ENCODE measurements at places on chromosomes 13 and 19. TPM values are rescaled to one million over a fixed set of nuclear protein-coding genes. Genes with fewer than 3 reads are reported as not detected.
A peak's percentile ranks its signal among the peaks of the same experiment; 100 is the strongest.

GRCh38 chr19:23788411-23788810, 29.7 kb upstream of the ZNF681 start:
- DNase-seq, result no peak

GRCh38 chr13:75480671-75481175, 1.2 kb downstream of the TBC1D4 start:
- no peak for DNase-seq

GRCh38 chr13:75934889-75935288, 298.8 kb downstream of the LMO7 start:
- DNase-seq, result no peak

GRCh38 chr19:771332-771785, 20.4 kb downstream of the MISP start:
- DNase-seq, result no peak

GRCh38 chr19:1261798-1262622, 7.1 kb upstream of the CIRBP start:
- no peak for DNase-seq

DNA sequence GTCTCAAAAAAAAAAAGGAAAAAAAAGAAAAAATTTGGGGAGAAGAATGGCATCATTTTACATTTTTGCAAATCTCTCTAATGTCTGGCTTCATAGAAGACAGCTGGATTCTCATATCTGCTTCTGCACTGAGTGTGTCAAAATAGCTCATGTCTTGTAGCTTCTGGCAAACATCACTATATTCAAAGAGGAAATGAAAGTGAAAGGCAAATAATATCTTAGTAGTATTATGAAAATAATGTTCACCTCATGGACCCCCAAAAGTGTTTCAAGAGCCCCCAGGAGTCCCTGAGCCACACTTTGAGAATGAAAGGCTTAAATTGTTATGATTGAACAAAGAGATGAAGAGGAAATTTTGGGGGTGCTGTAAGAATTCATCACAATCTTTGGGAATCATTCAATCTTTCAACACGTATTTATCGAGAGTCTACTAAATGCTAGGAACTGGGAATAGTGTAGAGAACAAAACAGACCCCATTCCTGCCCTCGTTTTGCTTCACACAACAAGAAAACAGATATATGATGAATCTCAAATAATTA, 1.2 kb upstream of the SLC6A16 start:
- peak; percentile 10 for DNase-seq

DNA sequence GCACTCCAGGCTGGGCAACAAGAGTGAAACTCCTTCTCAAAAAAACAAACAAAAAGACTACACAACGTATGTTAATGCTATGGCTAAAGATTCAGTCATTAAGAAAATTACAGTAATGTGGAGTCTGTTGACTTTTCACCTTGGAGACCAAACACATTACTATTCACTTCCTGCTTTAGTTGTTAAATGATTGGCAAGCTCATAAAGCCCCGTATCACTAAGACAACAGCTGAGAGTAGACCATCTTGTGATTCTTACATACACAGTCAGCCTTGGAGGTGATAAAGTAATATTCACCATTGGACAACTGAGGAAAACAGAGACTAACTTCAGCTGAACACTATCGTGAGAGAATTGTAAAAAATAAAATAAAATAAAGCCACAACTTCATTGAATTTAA, 86.5 kb downstream of the KCTD12 start:
- DNase-seq, result no peak

DNA sequence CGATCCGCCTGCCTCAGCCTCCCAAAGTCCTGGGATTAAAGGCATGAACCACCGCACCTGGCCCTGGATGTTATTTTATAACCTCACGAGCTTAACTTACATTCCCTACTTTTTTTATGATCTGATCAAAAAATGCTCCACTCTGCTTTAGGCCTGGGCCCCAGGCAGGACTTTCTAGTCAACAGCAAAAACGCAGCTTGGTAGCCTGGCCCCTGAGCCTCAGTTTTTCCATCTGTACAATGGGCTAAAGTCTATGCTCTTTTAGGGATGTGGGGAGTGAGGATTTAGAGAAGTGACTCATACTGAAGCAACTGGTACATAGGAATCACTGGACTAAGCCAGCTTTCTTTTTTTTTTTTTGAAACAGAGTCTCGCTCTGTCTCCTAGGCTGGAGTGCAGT, 11.9 kb upstream of the PIK3R2 start:
- DNase-seq, result no peak

DNA sequence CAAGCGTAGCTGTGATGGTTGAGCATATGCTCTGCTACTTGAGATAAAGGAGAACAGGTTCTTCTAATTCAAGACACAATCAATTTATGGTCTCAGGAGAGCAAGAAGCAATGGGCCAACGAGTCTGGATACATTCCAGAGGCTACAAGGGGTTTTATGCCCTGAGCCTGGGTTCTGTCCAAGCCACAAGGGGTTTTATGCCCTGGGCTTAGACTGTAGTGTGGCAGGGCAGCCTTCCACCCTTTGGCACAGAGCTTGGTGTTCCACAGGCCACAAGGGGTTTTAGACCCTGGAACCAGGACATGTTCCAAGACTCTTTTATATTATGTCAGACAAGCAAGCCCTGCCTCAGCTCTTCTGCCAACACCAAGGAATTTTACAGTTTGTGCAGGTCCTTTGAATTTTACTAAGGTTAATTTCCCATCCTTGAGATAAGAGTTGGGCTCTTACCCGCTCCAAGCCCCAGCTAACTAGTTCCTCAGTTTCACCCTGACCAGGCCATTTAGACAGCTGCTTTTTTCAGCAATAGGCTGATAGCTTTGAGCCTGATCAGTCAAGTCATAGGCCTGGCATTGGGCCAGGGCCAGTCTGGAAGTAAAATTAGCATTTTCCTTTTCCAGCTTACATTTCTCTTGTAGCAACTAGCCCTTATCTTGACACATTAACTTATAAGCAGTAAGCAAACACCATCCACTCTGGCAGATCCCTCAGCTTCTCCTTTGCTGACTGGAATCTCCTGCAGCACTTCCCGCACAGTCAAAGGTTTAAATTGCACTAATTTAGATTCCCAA, 95.0 kb downstream of the ZNF737 start:
- DNase-seq, result no peak

DNA sequence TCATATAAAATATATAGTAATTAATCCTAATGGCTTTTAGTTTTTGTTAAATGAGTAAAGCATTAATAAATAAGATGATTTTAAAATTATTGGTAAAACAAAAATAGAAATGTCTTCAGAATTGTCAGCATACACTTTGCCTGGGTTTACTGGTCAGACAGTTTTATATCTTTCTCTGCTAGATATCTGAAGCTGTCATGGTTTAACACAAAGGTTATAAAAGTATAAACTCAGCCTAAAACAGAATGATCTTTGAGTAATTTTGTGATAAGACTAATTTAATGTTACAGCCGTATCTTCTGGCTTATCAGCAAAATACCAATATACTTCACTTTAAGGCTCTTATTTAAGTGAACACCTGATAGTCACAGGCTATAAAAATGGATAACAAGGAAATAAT, 17.8 kb upstream of the NAA16 start:
- DNase-seq, result no peak

GRCh38 chr13:46552303-46552682, 677 bp upstream of the LRCH1 start:
- no peak for DNase-seq

GRCh38 chr19:18780631-18781030, 10.5 kb downstream of the COMP start:
- no peak for DNase-seq

GRCh38 chr13:75704194-75704926, 68.2 kb downstream of the LMO7 start:
- no peak for DNase-seq

RFPL4A gene
- not detected for total RNA-seq

ZNF296 gene
- 0.17 TPM for total RNA-seq

PSG2 gene
- not detected for total RNA-seq

DNA sequence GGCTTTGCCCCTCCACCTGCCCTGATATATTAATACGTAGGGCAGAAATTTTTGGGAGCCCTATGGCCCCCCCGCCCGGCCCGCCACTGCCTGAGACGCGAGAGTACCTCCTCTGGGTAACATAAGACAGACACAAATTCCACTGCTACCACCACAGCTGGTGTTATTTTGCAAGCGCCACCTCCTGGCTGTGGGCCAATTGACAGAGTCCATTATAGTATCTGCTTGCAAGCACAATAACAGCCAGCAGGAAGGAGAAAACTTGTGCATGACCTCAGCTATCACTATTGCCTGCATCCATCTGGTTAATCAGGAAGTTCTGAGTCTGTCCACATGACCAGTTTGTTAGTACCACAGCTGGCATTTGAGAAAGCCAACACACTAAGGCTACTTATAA, 25.3 kb upstream of the OR10H2 start:
- DNase-seq, result peak; percentile 96

- no peak for DNase-seq
Observed at GRCh38 chr13:73618275-73618865, 515.8 kb downstream of the KLF12 start.

IL11 gene
- total RNA-seq, result not detected

- peak; percentile 93 for DNase-seq
Observed at GRCh38 chr13:48580185-48580803, 47.4 kb upstream of the RCBTB2 start.

GRCh38 chr13:95117092-95117491, 184.2 kb downstream of the ABCC4 start:
- DNase-seq, result peak; percentile 34

PEAK3 gene
- total RNA-seq, result 1.0 TPM

FRY gene
- total RNA-seq, result 123 TPM

DNA sequence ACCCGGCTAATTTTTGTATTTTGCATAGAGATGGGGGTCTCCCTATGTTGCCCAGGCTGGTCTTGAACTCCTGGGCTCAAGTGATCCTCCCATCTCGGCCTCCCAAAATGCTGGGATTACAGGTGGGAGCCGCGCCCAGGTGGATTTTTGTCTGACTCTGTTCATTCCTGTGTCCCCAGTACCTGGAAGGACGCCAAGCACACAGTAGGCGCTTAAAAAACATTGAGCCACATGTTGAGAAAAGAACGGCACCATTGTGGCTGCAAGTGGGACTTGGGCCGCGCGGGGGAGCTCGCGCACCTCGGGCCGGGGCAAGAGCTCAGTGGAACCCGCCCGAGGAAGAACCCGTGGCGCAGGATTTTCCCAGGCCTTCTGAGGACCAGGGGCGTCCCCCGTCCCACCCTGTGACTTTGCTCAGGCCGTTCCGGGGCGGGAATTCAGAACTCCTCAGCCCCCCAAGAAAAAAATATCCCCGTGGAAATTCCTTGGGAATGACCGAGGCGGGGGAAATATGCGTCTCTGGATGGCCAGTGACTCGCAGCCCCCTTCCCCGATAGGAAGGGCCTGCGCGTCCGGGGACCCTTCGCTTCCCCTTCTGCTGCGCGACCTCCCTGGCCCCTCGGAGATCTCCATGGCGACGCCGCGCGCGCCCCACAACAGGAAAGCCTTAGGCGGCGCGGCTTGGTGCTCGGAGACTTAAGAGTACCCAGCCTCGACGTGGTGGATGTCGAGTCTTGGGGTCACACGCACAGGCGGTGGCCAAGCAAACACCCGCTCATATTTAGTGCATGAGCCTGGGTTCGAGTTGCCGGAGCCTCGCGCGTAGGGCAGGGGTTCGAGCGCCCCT, 1.4 kb upstream of the ICAM1 start:
- peak; percentile 94 for DNase-seq

PSG1 gene
- 0.29 TPM for total RNA-seq

SYCN gene
- not detected for total RNA-seq

DDX39A gene
- total RNA-seq, result 39.3 TPM
